Heart right ventricle (tissue), 16 donors: ENCODE measurements at places on chromosomes 5 and 9.

- no peak for DNase-seq
These were observed 184.7 kb upstream of the PPP1R26 start for GRCh38 chr9:135294836-135295235.

GRCh38 chr9:76916231-76916630 lies 10.3 kb upstream of the PRUNE2 start:
- DNase-seq: no peak

DNA sequence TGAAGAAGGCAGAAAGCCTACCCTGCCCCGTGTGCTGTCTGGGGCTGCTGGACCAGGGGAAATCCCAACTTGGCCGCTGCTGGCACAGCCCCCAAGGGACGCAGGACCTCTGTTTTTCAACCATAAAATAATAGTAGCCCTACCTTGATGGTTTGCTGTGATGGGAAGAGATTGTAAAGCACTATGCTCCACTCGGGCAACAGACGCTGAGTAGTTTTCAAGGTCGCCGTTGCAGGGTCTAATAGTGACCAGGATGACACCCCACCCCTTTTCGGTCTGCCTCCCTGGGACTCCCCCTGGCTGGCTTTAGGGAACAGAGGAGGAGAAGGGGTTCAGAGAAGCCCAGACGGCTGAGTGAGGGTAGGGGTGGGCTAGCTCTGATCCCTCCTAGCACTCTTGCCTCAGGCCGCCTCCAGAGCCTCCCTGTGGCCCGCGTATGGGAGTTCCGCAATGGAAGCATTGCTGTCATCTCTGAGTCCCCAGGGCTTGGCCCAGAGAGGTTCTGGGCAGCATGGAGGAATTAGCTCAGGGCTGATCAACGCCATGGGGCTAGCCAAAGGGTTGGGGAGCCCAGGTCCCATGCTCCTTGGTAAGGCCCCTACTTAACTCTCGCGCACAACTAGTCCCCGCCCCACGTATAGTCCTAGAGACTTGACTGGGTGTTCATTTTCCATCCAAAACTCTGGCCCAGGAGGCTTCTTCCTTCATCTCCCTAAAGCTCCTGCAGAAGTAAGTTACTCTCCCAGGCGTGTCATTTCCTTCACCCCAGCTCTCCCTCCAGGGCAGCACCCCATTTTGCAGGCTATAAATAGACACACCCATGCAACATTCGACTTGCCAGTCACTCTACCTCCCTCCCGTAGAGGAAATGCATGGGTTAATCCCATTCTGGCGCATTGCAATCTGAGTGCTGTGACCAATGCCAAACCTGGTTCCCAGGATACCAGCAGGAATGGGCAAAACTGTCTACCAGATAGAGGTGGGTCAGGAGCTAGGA lies 1.1 kb upstream of the IRF1 start:
- DNase-seq: no peak

GRCh38 chr5:180810959-180811622 lies 8.5 kb upstream of the MGAT1 start:
- peak; percentile 63 for DNase-seq

DNA sequence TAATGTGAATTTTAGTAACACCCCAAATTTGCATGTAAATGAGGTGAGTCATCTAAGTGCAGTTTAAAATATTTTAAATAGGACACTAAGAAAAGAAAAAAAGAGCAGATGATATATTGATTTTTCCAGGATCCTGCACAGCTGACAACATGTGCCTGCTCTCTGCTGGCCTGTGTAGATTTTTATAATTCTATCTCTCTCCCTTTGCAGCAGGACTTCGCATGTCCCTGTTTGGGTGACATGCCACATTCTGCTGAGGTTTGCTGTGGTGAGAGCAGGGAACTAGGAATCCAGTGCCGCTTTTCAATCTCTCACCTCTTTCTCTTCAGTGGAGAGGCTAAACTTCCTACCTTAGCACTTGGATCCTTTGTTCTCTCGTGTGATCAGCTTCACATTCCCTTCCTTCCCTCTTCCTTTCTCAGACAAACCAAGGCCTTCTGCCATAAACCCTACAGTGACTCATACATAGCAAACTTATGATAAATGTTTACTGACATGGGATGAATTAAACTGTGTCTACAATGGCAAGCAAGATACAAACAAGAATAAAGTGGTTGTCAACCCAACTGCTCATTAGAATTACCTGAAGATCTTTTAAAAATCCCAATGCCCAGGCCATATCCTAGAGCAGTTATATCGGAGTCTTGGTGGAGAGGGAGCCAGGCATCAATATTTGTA lies 198.8 kb upstream of the EFNA5 start:
- no peak for DNase-seq

DNA sequence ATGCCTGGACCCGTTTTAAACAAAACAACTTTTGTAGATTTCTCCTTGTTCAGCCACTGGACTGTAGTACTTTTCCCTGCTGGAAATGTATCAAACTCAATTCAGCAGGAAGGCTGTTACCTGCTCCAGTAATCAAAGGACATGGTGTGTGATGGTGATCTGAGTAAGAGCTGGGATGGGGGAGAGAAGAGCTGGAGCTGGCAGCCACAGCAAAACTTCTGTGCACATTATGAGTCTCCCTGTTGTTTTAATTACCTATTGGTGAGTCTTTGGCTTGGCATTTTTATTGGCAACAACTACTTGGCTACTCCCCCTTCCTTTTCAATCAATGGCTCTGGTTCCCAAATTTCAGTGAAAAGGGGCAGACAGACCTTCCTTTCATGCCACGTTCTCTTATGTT lies 9.7 kb downstream of the NREP start:
- DNase-seq: no peak

GRCh38 chr9:127520941-127521918 lies 69.9 kb downstream of the LRSAM1 start:
- peak; percentile 66 for DNase-seq

DNA sequence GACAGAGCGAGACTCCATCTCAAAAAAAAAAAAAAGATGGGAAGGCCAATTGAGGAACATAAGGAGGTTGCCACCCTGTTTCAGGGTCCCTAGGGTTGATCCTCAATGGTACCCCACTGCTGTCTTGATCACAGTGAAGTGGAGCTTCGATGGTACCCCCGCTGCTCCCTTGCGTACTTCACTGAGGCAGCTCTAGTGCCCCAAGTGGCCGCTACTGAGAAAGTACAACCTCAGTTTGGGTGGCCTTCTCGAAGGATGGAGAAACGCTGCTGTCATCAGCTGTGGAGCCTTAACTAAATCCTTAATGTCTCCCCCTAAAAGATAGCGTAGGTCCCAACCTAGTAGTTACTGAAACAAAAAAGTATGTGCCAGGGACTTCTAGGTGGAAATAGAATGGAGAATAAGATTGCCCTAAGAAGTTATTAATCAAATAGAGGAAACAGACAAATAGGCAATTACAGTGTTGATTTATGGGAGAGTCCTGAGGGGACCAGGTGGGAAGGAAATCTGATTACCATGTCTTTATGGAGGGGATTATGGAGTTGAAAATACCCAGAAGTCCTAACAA lies 6.3 kb downstream of the TESK1 start:
- DNase-seq: no peak

DNA sequence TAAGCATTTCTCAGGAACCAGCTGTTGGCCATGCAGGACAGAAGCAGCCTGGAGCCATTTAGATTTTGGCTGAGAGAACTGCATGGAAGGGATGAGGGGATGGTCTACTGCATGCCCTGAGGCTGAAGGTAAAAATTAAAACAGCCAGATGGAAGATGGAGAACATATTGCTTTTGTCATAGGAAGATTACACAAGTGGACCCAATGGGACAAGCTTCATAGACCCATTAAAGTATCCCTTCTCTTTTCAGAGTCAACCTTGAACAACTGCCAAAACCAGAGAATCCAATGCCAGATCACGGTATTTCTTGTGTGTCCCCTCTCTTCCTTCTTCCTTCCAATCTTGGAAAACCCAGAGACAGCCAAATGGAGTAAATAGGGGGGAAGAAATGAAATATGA lies 253.4 kb downstream of the NR2F1-AS1 start:
- DNase-seq: no peak

DNA sequence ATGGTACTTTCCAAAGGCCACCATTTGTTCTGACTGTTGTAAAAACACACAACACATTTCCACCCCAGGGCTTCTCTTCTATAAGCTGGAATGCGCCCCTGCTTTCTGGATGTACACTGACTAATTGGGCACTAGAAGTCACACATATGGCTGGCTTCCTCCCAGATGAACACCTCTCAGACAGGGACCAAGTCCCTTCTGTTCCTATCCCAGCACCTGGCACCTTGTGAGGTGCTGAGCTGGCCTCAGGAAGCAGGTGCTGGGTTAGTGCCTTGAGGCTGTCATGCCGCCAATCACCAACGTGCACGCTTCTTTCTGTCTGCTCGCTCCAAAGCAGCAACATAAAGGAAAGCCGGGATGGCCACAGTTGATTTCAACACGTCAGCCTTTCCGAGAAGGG lies 93.2 kb downstream of the FSTL4 start:
- no peak for DNase-seq

DNA sequence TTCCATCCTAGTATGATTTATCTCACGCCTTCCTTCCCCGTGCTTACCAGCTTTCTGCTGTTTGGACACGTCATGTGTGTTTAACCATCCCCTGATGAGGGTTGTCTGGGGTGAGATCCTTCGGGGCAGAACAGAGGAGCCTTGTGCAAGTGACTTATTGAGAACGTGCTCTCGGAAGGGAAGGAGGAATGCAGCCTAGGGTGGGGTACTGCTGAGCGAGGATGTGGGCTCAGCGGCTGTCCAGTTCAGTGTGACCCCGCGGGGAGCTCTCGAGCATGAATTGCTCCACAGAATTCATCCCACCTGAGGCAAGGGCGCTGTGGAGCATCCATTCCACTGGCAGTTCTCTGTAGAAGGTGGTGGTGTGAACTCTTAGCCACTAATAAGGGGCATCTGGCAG lies 4.0 kb downstream of the MYOZ3 start:
- no peak for DNase-seq

- no peak for DNase-seq
These were observed 226.1 kb downstream of the IRX2 start for GRCh38 chr5:2525351-2525750.

DNA sequence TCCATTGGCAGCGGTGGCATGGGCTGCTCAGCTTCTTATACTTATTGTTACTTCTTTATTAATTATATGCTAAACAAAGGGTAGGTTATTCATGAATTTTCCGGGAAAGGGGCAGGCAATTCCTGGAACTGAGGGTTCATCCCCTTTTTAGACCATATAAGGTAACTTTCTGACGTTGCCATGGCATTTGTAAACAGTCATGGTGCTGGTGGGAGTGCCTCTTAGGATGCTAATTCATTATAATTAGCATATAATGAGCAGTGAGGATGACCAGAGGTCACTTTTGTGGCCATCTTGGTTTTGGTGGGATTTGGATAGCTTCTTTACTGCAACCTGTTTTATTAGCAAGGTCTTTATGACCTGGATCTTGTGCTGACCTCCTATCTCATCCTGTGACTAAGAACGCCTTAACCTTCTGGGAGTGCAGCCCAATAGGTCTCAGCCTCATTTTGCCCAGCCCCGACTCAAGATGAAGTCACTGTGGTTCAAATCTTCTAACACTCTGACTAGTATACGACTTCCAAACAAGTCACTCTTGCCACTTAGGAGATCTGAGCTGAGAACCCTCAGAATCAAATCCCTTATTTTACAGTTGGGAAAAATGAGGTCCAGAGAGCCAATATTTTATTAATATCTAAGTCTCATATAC lies 237.5 kb downstream of the TRIM32 start:
- DNase-seq: no peak

DNA sequence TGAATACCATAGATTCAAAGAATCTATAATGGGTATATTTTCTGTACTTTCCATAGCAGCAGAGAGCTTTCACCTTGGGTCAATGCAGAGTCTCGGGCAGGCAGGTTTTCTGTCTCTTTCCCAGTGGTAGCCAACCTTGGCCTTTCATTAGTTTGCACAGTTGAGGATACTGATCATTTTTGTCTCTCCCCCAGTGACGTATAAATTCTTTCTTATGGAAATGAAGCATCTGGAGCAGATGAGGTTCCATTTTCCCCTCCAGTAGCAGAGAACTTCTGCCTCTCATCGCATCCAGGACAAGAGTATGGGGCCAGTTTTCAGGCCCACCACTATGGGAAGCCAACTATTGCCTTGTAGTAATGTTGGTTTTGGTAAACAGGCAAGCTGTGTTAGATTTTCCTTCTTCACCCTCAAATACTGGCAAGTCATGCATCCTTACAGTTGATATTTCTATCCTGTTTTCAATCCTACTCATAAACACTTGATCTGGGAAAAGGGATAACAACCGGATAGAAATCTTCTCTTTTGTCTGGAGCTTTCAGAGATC lies 845.2 kb upstream of the CDH18 start:
- DNase-seq: no peak

DNA sequence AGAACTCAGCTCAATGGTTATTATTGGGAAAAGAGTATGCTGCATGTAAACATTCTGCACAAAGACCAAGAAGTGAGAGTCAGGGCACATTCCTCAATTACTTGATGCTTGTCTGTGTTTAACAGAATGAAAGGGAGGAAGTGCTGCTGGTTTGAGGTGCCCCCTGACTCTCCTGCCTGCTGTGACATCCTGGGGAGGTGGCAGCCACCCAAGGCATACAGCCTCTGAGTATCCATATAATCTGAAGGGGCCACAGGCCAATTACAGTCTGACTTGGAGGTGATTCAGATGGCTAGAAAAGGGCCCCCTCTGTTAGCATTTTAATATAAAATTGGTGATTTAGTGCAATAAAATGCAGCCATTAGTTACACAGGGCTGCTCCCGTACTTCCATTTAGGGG lies 313.8 kb downstream of the ASTN2 start:
- DNase-seq: no peak

DNA sequence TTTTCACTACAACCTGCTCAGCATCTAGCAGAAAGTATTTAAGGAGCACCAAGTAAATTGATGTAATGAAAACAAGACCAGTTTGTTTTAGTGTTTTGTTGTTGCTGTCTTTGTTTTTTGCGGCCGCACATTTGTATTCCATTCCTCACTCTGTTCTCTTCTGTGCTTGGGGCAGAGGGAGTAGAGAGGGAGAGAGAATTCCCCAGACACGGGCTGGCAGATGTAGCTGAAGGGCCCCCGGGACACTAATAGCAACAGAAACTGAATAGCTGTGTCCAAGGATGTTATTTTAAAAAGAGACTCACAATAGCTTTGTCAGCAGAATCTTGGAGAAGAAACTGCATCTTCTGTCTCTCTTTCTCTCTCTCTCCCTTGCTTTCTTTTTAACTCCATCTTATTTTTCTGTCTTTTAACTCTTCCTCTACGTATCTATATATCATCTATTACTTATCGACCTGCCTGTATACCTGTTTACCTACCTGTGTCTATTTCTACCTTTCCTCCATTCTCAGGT lies 145.3 kb downstream of the PAPPA start:
- DNase-seq: no peak

DNA sequence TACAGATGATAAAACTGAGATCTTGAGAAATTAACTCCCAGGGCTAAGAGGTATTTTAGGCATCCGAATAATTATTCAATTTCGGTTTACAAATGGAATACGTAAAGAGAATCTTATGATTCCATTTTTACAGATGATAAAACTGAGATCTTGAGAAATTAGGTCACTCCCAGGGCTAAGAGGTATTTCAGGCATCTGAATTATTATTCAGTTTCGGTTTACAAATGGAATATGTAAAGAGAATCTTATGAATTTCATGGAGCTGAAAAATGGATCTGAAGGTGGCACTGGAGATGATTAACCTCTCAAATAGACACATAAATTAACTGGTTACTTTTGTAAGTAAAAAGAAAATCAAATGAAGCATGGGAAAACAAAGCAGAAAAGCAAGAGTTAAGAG lies 44.2 kb downstream of the FGF1 start:
- no peak for DNase-seq

GRCh38 chr5:179229331-179229831 lies 115.9 kb downstream of the ADAMTS2 start:
- DNase-seq: no peak

GRCh38 chr5:74188351-74189105 lies 452.0 kb downstream of the ENC1 start:
- DNase-seq: no peak

GRCh38 chr5:61467766-61468482 lies 135.9 kb downstream of the ZSWIM6 start:
- no peak for DNase-seq
